AG04450 (cell line): ENCODE measurements at places on chromosomes 6 and 20.

DNA sequence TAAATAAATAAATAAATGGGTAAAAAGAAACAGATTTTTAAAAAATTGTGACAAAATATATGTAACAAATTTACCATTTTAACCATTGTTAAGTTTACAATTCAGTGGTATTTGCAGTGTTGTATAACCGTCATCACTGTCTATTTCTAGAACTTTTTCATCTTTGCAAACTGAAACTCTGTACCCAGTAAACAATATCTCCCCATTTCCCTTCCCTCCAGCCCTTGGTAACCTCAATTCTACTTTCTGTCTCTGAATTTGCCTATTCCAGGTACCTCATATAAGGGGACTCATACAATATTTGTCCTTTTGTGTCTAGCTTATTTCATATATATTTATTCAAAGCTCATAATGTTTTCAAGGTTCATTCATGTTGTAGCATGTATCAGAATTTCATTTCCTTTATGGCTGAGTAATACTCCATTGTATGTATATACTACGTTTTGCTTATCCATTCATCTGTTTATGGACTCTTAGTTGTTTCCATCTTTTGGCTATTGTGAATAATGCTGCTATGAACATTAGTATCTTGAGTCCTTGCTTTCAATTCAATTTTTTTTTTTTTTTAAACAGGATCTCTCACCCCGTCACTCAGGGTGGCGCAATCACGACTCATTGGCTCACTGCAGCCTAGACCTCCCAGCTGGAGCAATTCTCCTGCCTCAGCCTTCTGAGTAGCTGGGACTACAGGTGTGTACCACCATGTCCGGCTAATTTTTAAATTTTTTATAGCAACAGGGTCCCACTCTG is 8.9 kb downstream of the MANBAL start:
- no peak for DNase-seq

DNA sequence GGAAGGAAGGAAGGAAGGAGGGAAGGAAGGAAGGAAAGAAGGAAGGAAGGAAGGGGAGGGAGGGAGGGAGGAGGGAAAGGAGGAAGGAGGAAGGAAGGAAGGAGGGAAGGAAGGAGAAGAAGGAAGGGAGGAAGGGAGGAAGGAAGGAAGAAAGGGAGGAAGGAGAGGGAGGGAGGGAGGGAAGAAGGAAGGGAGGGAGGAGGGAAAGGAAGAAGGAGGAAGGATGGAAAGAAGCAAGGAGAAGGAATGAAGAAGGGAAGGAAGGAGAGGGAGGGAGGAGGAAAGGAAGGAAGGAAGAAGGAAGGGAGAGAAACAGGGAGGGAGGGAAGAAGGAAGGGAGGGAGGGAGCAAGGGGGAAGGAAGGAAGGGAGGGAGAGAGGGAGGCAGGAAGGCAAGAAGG is 204.9 kb downstream of the PHACTR1 start:
- DNase-seq = no peak

DNA sequence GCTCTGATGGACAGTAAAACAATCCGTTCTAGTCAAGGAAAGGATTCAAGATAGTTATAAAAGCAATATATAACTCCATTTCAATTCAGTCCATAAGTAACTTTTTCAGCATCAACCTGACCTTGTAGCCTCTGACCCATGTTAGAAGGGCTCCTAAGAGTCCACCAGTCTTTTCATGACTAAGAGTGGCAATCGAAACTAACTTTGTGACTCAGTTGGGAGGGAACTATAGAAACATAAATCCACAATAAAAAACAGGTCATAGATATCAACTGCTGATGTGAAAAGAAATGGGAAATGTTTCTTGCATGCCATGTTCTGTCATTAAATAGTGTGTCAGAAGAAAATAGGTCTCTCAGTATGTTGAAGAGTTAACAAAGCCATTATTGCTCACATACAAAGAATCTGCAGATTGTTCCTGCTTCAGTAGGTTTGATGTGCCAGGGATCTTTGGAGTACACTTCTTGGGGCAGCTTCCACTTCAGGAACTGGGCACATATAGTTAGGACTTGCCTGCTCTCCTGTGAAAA is 16.2 kb upstream of the RBL1 start:
- no peak for DNase-seq

- DNase-seq = no peak
These were observed 251.1 kb upstream of the SOX4 start for GRCh38 chr6:21342501-21342900.

DNA sequence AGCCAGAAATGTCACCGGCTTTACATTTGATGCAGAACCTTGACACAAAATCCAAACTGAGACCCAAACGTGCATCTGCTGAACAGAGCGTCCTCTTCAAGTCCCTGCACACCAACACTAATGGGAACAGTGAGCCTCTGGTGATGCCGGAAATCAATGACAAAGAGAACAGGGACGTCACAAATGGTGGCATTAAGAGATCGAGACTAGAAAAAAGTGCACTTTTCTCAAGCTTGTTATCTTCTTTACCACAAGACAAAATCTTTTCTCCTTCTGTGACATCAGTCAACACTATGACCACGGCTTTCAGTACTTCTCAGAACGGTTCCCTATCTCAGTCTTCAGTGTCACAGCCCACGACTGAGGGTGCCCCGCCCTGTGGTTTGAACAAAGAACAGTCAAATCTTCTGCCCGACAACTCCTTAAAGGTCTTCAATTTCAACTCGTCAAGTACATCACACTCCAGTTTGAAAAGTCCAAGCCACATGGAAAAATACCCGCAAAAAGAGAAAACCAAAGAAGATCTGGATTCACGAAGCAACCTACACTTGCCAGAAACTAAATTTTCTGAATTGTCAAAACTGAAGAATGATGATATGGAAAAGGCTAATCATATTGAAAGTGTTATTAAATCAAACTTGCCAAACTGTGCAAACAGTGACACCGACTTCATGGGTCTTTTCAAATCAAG is 108.4 kb downstream of the RTN4IP1 start:
- no peak for DNase-seq

GRCh38 chr6:32046450-32047083 is 8.4 kb downstream of the CYP21A2 start:
- DNase-seq = no peak

DNA sequence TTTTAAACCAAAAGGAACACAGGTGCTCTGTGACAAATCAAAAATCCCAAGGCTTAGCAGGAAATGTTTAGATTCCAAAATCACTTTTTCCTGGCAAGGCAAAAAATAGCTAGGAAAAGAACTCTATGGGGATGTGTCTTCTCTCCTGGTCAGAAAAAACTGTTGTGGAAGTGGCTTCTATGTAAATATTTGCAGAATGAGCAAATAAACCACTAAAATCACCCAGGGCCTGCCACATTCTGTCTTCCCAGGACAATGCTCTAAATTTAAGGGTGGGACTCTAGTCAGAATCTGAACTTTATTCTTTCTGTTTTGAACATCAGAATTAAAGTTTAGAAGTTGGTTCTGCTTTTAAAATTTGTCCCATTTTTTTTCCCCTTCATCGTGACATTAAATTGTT is 29.3 kb downstream of the GCM1 start:
- no peak for DNase-seq

DNA sequence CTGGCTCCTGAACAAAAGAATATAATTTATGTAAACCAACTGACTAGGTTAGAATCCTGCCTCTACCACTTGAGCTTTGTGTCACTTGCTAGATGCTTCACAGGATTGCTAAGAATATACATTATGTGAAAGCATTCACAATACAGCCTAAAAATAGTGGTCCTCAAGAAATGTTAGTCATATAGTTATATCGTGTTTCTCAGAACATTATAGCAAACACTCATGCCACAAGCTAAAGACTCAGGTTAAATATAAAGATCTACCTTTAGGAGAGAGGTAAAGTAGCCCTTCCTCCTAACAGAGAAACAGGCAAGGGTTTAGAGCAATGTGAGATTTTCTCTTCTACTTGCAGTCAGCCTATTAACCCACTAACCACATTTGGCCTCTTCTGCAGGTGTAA is 17.8 kb upstream of the ALDH8A1 start:
- DNase-seq = no peak

- no peak for DNase-seq
These were observed 1035.3 kb upstream of the GJE1 start for GRCh38 chr6:141097471-141097870.

GRCh38 chr6:157650261-157650640 is 172.8 kb upstream of the SNX9 start:
- DNase-seq = no peak

- DNase-seq = no peak
These were observed 9.9 kb downstream of the COL9A3 start for GRCh38 chr20:62826646-62827310.

DNA sequence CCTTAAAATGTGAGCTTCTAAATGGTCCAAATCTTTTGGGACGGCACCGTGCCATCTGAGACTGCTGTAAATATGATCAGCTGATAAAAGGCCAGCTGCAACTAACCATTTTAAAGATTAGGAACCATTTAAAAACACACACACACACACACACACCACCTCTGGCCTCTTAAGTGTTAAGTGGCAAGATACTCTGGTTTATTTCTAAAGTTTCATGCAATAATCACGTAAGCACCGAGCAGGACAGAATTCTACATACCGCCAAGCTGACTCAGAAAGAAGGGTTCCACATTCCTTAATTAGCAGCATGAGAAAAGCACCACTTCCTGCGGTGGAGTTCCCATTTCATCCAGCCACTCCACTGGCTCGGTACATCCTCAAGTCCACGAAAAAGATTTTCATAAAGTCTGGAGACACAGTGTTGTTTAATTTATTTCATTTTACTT is 17.8 kb upstream of the ZNF217 start:
- DNase-seq = peak; percentile 92

GRCh38 chr6:116406678-116407345 is 36.1 kb downstream of the DSE start:
- no peak for DNase-seq

DNA sequence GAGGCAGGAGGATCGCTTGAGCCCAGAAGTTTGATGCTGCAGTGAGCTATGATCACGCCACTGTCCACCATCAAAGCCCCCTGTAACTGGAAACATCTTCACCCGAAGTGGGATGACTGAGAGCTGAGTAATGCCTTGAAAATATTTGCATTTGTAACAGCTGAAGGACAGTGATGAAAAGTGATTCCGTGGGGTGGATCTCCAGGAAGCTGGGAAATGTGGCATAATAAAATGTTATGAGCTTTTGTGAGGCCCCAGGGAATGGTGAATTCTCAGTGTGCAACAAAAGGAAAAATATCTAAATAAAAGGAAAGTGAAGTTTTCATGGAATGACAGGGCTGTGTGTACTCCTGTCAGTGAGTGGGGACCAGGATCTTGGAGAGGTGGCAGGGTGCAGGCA is 92.0 kb downstream of the JAG1 start:
- DNase-seq = no peak

GRCh38 chr6:33781131-33781975 is 7.6 kb downstream of the LEMD2 start:
- no peak for DNase-seq

DNA sequence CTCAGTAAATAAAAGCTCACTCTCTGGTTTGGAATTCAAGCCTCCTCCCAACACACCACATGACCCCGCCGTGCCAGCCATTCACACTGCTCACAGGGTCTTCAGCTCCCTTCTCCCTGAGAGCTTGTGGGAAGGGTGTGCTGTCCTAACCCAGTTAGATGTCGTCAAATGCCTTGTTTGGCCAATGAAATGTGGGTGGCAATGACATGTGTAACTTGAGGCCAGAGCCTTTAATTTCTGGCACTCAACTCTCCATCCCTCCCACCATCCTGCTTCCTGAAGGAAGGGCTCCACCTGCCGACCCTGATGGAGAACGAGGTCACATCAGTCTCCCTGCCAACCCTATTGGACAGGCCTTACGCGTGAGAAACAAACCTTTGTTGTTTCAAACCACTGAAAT is 224.5 kb upstream of the AGPAT4 start:
- DNase-seq = no peak

DNA sequence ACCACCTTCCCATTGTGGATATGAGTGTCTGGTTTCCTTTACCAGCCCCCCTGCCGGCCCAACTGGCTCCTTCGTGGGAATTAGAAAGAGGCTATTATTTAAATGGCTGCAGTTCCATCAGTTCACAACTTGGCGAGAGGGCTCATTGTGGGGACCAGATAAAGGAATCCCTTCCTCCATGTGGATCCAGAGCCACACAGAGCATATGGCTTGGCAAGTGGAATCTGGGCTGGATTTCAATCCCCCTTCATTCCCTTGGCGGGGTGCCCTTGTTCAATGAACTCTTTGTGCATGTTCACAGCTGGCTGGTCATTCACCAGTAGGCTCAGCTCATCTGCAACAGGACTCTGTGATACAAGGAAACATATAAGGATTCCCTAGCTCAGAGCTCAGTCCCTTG is 140.6 kb downstream of the OPN5 start:
- DNase-seq = no peak

DNA sequence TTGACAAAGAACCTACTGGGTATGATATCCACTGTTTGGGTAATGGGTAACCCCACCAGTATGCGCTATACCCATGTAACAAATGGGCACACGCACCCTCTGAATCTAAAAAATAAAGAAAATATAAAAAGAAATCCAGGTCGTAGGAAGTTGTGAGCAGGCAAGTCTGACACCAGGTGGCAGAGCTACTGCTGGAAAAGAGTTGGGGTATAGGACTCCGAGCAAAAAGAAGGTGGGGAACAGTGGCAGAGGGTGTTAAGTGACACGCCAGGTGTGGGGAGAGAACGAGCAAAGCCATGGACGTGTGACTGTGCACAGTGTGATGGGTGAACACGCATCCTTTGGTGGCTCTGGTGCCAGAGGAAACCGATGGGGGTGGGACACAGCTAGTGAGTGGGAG is 46.7 kb downstream of the NOX3 start:
- no peak for DNase-seq

- DNase-seq = no peak
These were observed 284.8 kb downstream of the PTPRK start for GRCh38 chr6:128235556-128235955.

- DNase-seq = no peak
These were observed 119.2 kb downstream of the MRPL14 start for GRCh38 chr6:44007818-44008621.

GRCh38 chr20:1595333-1595732 is 24.5 kb downstream of the SIRPB1 start:
- no peak for DNase-seq

DNA sequence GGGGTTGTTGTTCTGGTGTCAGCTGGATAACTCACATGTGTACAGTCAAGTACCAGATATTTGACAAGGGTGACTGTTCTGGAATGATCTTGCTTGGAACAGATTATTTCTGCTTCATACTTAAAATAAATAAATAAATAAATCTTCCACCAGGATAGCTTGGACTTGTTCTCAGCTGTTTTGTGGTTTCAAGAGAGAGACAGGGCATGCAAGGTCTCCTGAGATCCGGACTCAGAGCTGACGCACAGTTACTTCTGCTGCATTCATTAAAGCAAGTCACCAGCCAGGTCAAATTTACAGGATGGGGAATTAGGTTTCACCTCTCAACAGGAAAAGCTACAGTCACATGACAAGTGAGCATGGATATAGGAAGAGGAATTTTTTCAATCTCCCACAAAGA is 285.0 kb upstream of the SPTLC3 start:
- DNase-seq = no peak
